Uterine smooth muscle cell (primary cell): ENCODE measurements at places on chromosomes 12 and 14. TPM values are rescaled to one million over a fixed set of nuclear protein-coding genes. Genes with fewer than 3 reads are reported as not detected.

TOMM20L gene
- total RNA-seq: not detected in 2 replicates

FAM90A1 gene
- total RNA-seq: 0.11 and 0.12 TPM in 2 replicates

FOXN4 gene
- total RNA-seq: not detected in 2 replicates

KCNC2 gene
- total RNA-seq: 0.50 TPM in 1 of 2 replicates, not detected in the other

ZDHHC22 gene
- total RNA-seq: not detected in 2 replicates

OR6C1 gene
- total RNA-seq: not detected in 2 replicates

MYH7 gene
- total RNA-seq: not detected in 2 replicates

LTBR gene
- total RNA-seq: 31.2 and 56.7 TPM in 2 replicates

RIMBP2 gene
- under 0.01 and 0.12 TPM in 2 replicates for total RNA-seq

CD163L1 gene
- total RNA-seq: under 0.01 and 0.22 TPM in 2 replicates

TEAD4 gene
- total RNA-seq: 5.3 and 6.4 TPM in 2 replicates

LYSET gene
- total RNA-seq: 7.4 and 10.2 TPM in 2 replicates

TEX22 gene
- total RNA-seq: 0.11 and 0.25 TPM in 2 replicates

CYP27B1 gene
- under 0.01 and 0.55 TPM in 2 replicates for total RNA-seq

NPFF gene
- not detected in 2 replicates for total RNA-seq

TSPAN19 gene
- total RNA-seq: 0.11 and 0.25 TPM in 2 replicates

CABP1 gene
- total RNA-seq: 0.44 and 1.1 TPM in 2 replicates

SSTR1 gene
- total RNA-seq: 6.8 and 22.0 TPM in 2 replicates

TAS2R20 gene
- 3.9 and 5.8 TPM in 2 replicates for total RNA-seq

LMO3 gene
- total RNA-seq: 11.2 and 16.4 TPM in 2 replicates

GNG2 gene
- 12.6 and 26.6 TPM in 2 replicates for total RNA-seq

SERPINA3 gene
- 0.22 and 2.1 TPM in 2 replicates for total RNA-seq

RNASE2 gene
- not detected in 2 replicates for total RNA-seq

TAS2R8 gene
- total RNA-seq: not detected in 2 replicates

PDE3A gene
- total RNA-seq: 1.4 and 1.7 TPM in 2 replicates

FAM181A gene
- not detected in 2 replicates for total RNA-seq

DTX1 gene
- under 0.01 TPM in 1 of 2 replicates, not detected in the other for total RNA-seq

ADAM21 gene
- 0.25 and 0.33 TPM in 2 replicates for total RNA-seq

RPGRIP1 gene
- under 0.01 TPM in 1 of 2 replicates, not detected in the other for total RNA-seq

RHOJ gene
- 0.22 and 0.87 TPM in 2 replicates for total RNA-seq

FZD10 gene
- under 0.01 and 0.12 TPM in 2 replicates for total RNA-seq

CLEC4D gene
- not detected in 2 replicates for total RNA-seq

ST8SIA1 gene
- total RNA-seq: 0.11 and 0.37 TPM in 2 replicates

NFE2 gene
- total RNA-seq: not detected in 2 replicates

LAG3 gene
- total RNA-seq: under 0.01 and 0.11 TPM in 2 replicates

GARIN6 gene
- not detected in 2 replicates for total RNA-seq

MYH6 gene
- total RNA-seq: not detected in 2 replicates

GALNT6 gene
- total RNA-seq: 37.9 and 52.3 TPM in 2 replicates

KLRF1 gene
- 0.25 TPM in 1 of 2 replicates, not detected in the other for total RNA-seq

SIX1 gene
- total RNA-seq: 0.12 and 0.33 TPM in 2 replicates

AICDA gene
- total RNA-seq: not detected in 2 replicates

NTS gene
- total RNA-seq: 9.1 and 16.2 TPM in 2 replicates

SDR9C7 gene
- total RNA-seq: not detected in 2 replicates

NELL2 gene
- total RNA-seq: 0.55 TPM in 1 of 2 replicates, not detected in the other

ANKRD33 gene
- 0.11 and 0.12 TPM in 2 replicates for total RNA-seq

CNOT2 gene
- total RNA-seq: 145 and 188 TPM in 2 replicates

TPPP2 gene
- total RNA-seq: not detected in 2 replicates

HNF1A gene
- total RNA-seq: not detected in 2 replicates

PTPRO gene
- total RNA-seq: 0.50 and 0.55 TPM in 2 replicates

INHBC gene
- total RNA-seq: not detected in 2 replicates

PTPRQ gene
- 0.50 and 0.66 TPM in 2 replicates for total RNA-seq

ATP2B1 gene
- 344 and 473 TPM in 2 replicates for total RNA-seq

DLGAP5 gene
- 22.9 and 112 TPM in 2 replicates for total RNA-seq

NOS1 gene
- not detected in 2 replicates for total RNA-seq

TMTC1 gene
- 27.9 and 32.6 TPM in 2 replicates for total RNA-seq

IL22 gene
- total RNA-seq: not detected in 2 replicates

SYNDIG1L gene
- total RNA-seq: not detected in 2 replicates
